Right ventricle myocardium superior (tissue), 1 donor: ENCODE measurements at places on chromosomes 5 and 9. TPM values are rescaled to one million over a fixed set of nuclear protein-coding genes. Genes with fewer than 3 reads are reported as not detected.
A peak's percentile ranks its signal among the peaks of the same experiment; 100 is the strongest.

The SLC25A48 gene
- not detected for total RNA-seq

The DOCK8 gene
- total RNA-seq, result 3.4 TPM

The NR4A3 gene
- total RNA-seq, result 3.7 TPM

The GPX3 gene
- total RNA-seq, result 592 TPM

The CCDC152 gene
- 0.56 TPM for total RNA-seq

The LCN9 gene
- total RNA-seq, result not detected

DNA sequence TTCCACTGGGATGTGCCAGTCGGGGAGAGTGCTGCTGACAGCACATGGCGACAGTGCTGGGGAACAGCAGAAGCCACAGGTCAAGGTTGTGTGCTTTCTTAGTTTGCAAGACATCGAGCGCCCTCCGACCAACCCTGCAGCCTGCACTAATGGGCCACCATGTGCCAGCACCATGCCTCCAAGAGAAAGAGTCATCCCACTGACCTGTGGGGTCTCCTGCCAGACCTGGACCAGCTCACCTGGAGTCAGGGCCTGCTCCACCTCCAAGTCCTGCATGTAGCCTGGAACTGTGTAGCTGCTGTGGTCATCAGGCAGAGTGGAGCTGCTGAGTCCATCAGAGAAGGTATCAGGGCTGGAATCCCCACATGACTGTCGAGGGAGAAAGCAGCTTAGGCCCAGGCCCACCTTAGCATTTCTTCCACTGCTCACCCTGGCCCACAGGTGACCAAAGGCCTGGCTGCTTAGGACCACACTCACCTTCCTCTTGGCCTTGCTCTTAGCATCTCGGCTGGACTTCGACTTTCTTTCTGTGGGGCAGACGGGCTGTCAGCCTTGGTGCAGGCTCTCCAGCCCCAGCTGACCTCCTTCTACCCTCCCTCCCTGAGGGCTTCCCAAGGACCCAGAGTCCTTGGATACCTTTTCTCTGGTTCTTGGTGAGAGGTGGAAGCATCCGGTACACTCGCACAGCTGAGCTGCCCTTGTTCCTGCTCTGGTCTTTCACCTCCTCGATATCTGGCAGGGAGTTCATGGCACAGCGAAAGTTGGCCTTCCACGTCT is 4.1 kb downstream of the IRF1 start:
- no peak for DNase-seq

GRCh38 chr9:19127871-19128500 is 694 bp upstream of the PLIN2 start:
- DNase-seq, result peak; percentile 73

DNA sequence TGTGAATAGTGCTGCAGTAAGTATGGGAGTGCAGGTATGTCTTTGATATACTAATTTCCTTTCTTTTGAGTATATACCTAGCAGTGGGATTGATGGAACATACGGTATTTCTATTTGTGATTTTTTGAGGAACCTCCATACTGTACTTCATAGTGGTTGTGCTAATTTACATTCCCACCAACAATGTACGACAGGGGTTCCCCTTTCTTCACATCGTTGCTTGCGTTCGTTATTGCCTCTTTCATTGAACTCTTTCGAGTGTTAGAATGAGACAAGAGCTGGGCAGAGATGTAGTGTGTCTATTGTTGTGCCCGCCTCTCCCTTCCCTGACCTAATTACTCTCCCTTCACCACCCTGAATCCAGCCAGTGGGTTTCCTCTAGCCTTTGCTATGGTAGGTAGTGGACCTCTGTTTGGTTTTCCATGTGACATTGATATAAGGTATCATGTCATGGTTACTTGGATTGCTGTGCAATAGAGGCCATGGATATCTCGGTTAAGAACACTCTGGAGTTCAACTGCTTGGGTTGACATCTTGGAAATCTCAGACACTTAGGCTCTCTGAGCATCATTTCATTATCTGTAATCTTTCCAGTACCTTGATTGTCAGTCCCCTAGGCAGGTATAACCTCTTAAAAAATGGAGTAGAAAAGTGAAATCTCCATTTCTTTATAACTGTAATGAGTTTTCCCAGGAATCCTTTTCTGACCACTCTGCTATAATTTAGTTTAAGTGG is 19.5 kb downstream of the AOPEP start:
- no peak for DNase-seq

GRCh38 chr9:121725008-121725775 is 73.8 kb downstream of the DAB2IP start:
- peak; percentile 97 for DNase-seq

DNA sequence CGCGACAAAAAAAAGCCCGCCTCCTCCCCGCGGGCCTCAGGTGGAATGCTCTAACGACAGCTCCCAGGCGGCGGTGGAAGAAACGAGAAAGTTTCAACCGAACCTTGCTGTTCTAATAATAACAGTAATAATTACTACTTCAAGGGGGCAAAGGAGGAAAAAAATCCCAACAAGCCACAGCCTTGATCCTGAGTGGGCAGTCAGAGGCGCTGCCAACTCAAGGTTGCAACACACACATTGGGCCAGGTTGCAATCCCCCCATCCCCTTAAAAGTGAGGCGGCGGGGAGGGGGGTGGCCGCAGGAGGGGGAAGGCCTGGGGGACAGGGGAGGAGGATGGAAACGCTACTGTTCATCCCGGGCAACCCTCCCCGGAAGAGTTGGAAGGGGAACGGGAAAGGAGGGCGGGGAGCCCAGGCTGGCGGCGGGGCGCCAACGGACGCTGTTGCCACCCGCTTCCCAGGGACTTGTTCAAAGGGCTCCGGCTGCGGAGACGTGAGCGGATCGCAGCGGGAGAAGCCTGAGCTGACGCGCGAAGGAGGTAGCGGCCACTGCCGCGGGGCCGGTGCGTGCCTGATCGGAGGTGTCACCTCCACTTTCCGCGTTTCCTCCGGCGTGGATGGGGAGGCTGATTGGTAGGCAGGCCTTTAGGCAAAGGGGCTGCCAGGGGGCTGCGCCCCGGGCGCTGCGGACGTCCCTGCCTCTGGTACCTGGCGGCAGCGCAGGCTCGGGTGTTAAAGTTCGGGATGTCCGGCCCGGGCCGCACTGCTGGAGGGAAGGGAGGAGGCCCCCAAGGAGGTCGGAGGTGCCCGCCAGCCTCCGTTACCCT is 647 bp downstream of the SMARCA2 start:
- peak; percentile 80 for DNase-seq

GRCh38 chr5:149614034-149614907 is 33.0 kb downstream of the ARHGEF37 start:
- DNase-seq, result no peak

- no peak for DNase-seq
Observed at GRCh38 chr9:113215132-113215531, 5.9 kb downstream of the FKBP15 start.

GRCh38 chr5:111425205-111425604 is 87.1 kb downstream of the STARD4 start:
- no peak for DNase-seq

- DNase-seq, result peak; percentile 87
Observed at GRCh38 chr9:122374885-122375420, 4.1 kb downstream of the PTGS1 start.

GRCh38 chr9:710951-711745 is 130.3 kb upstream of the DMRT1 start:
- no peak for DNase-seq

DNA sequence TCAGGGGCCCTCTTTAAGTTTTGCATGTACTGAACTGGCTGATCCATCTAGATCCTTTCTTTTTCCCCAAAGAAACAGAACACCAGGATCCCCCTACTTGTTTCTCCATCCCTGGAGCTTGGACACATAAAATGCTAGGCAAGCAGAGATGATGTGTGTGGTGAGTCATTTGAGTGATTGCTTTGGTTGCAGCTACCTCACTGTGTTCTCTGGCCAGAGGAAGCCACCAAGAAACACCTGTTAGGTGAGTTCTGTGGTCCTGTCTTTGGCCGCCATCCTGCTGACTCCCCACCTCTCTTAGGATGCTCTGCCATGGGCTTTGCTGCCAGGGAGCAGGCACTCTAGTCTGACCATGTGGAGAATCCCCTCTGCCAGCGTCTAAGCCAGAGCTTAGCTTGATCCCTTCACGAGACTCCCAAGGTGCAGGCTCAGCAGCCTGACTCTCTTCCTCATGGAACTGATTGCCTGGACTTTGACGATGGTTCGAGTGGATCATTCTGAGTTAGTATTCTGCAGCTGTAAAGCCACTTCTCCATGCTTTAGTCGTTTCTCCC is 27.3 kb upstream of the DENND1A start:
- DNase-seq, result no peak

GRCh38 chr9:91085517-91086291 is 276.0 kb downstream of the AUH start:
- DNase-seq, result no peak

- DNase-seq, result peak; percentile 31
Observed at GRCh38 chr5:2186472-2187015, 303.8 kb upstream of the IRX4 start.

GRCh38 chr9:84993105-84993504 is 323.6 kb downstream of the NTRK2 start:
- DNase-seq, result no peak

DNA sequence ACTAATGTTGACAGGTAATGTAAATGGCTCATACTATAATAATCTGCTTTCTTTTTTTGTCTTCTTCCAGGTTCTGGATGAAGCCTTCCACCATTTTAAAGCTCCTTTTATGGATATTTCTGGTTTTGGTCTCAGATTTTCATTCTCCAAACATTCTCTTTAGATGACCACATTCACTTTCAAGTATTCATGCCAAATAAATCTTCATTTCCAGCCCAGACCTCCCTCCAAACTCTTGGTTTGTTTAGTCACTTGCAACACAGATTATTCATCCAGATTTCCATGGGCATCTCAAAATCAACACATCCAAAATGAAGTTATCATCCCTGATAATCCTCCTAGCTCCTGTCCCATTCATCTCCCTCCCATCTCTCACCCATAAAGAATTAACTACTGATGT is 40.3 kb upstream of the SVEP1 start:
- no peak for DNase-seq
